ENCODE measurements at places on chromosomes 13 and 19. TPM values are rescaled to one million over a fixed set of nuclear protein-coding genes. Genes with fewer than 3 reads are reported as not detected.

RTBDN gene
- total RNA-seq = 0.10 TPM

SIGLEC12 gene
- total RNA-seq = not detected

C19orf85 gene
- total RNA-seq = not detected

IGFL2 gene
- total RNA-seq = 1.3 TPM

DAPK3 gene
- total RNA-seq = 48.6 TPM

ATP1A3 gene
- 5.4 TPM for total RNA-seq

Measured in A549 treated with CORT108297 at 1 μM for 4 hours (cell line).